ENCODE measurements at places on chromosomes 2 and 18.
A peak's percentile ranks its signal among the peaks of the same experiment; 100 is the strongest.

DNA sequence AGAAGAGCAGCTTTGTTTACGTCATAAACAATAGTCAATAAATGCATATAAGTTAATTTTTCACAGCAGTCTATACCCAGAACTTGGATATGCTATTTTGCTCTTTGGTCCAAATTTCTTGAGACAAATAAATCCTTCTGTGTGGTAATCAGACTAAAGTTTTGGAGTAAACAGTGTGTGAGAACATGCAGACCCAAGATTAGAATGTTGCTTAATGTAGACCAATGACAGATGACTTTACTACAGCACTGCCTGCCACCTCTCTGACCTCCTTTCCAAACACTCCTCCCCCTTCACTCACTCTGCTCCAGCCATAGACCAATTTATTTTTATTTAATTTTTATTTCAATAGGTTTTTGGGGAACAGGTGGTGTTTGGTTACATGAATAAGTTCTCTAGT, 115.3 kb upstream of the TANK start:
- DNase-seq = no peak

- DNase-seq = peak; percentile 85
These were observed 93.3 kb downstream of the RNF144A start for GRCh38 chr2:7010391-7011054.

GRCh38 chr2:240140920-240141319, 462 bp upstream of the OTOS start:
- no peak for DNase-seq

DNA sequence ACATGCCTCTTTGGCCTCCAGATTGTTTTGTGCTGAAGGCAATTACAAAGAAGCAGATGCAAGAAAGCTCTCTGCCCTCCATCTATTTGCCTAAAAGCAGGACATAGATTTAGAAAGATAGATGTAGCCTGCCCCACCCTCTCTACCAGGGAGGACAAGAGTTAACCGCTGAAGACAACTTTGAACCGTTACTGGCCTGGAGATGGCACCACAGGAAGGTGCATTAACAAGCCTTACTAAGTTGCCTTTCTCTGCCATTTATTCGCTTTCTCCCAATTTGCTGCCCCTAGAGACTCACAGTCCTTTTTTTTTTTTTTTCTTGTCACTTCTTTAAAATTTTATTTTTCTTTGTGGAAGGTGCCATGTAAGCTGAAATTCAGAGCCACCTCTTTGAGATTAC, 28.8 kb upstream of the RMDN2 start:
- DNase-seq = peak; percentile 23

GRCh38 chr18:27719680-27720079, 457.2 kb downstream of the CDH2 start:
- DNase-seq = no peak

DNA sequence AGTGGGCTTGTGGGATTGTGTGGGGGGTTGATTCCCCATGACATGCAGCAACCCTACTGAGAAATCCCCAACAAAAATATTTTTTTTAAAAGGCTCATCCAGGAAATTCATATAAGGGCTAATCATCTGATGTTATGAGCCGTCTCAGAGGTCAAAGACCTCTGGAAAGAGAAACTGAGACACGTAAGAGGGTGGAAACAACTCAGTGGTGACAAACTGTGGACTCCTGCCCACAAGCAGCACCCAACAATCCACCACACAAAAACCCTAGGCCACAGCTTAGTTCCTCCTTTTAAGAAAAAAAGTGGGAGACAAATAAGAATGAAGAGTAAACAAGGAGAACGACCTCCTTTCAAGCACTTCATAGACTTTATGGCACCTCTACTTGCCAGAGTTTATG, 1096.1 kb upstream of the NRXN1 start:
- no peak for DNase-seq

DNA sequence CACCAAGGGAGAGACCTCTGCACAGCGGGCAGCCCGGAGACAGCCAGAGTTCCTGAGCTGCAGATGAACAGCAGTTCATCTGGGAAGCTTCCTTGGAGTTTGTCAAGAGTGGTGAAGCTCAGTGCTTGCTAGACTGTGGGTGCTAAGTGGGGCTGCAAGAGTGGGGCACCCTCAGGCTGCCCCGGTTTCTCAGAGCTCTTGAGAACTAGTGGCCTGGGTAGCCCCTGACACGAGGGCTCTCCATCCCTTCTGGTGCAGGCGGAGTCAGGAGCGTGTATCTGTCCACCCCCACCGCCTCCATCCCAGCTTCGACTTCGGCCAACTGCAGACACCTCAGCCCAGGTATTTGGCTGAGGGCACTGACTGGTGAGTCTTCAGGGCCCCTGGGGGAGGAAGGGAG, 222.0 kb downstream of the LOXHD1 start:
- no peak for DNase-seq

- DNase-seq = no peak
These were observed 301.8 kb downstream of the EXOC6B start for GRCh38 chr2:72524071-72524470.

- peak; percentile 13 for DNase-seq
These were observed 105.4 kb upstream of the FAM117B start for GRCh38 chr2:202529389-202529788.

- DNase-seq = no peak
These were observed 136.8 kb upstream of the MAP3K20 start for GRCh38 chr2:172938713-172939375.

DNA sequence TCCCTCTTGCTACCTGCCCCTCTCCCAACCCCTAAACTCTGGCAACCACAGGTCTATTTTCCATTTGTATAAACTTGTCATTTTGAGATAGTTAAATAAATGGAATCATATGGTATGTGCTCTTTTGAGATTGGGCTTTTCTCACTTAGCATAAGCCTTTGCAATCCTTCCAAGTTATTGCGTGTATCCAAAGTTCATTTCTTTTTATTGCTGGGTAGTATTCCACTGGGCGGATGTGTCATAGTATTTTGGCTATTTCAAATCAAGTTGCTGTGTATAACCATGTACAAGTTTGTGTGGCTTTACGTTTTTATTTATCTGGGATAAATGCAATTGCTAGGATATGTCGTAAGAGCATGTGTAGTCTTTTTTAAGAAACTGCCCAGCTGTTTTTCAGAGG, 55.5 kb upstream of the CUL3 start:
- DNase-seq = no peak

DNA sequence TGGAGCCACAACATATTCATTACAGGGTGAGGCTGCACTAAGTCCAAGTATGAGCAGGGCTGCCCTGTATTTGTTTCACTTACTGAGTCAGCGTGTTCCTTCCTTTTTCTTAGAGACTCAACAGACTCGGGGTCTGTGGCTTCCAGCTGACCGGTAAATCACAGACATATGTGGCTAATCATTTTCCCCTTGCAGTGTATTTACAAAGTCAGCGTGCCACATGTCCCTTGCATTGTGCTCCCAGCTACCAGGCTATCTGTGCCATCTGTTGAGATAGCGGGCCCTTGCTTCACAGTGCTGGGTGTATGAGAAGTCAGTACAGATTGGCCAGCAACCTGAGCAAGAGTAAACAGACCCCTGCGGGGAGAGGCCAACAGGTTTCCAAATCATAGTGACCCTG, 254.3 kb downstream of the LRRTM1 start:
- DNase-seq = no peak

DNA sequence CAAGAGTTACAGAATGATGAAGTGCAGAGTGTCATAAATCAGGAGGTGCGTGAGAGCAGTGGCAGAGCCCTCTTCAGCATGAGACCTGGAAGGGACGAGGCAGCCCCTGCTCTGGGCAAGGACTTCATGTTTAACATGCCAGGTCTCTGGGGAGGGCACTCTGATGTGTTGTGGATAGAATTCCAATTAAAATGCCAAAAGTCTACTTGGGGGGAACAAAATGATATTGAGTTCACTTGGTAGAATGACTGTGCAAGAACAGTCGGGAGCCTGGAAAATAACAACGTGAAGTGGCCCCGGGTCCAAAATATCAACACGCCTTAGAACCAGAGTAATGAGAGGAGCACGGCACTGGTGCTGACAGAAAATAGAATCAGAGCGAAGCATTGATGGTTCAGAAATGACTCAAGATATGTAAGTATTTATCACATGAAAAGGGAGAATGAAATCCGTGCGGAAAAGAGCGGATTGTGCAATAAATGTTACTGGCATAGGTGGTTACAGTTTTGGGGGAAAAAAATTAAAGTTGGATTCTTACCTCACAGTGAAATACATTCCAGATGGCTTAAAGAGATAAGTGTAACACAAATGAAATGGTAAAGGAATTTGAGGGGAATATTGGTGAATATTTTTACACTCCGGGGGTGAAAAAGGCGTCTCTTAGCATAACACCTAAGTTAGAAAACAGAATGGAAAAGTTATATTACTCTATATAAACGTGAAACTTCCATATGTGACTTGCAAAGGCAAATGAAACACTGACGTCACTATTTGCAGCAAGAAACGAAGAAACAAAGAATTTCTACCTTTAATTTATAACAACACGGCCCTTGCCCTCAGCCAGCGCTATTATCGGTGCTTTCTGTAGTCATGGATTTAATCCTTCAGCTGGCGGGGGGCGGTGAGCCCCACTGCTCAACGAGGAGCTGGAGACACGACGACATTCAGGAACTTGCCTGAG, 159.4 kb upstream of the TWIST2 start:
- no peak for DNase-seq

DNA sequence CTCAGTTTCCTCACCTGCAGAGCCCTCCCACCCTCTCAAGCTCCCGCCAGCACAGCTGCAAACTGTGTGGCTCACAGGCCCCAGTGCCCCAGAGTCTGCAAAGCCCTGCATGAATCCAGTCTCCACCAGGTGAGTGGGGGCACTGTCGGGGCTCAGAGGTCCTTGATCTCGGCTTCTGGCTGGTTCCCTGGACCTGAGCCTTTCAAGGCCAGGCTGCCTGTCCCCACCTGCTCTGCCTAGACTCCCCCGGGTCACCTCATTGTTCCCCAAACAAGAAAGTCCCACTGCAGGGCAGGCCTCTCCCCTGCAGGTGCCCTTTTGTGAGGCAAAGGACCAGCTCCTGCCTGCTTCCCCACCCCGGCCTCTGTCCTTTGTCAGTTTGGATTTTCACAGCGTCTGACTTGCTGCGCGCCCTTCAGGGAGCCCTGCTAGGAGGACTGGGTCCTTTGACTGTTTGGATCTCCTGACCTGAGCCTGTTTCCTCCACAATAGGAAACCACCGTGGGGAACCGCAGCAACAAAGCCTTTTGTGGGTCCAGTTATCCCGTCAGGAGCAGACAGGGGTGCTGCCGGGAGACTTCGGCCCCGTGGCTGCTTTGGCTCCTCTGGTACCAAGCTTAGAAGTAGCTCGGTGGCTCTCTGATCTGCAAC, 200.5 kb upstream of the HDAC4 start:
- no peak for DNase-seq

DNA sequence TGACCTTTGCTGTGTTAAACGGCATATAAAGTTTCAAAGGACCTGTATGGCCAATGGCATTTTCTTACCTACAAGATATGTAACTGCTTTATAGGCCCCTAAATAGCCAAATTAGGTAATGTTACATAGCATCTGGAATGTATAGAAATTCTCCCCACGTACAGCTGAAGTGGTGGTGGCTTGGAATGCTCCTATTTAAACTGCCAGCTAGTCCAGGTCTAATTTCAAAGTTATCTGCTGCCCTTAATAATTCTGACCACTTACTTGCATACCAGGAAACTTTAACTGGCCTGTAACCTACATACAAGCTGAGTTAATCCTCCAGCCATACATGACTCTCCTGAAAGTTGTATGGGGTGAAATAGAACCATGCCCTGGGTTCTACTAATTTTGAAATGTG, 1.3 kb downstream of the KIAA2012 start:
- DNase-seq = no peak

DNA sequence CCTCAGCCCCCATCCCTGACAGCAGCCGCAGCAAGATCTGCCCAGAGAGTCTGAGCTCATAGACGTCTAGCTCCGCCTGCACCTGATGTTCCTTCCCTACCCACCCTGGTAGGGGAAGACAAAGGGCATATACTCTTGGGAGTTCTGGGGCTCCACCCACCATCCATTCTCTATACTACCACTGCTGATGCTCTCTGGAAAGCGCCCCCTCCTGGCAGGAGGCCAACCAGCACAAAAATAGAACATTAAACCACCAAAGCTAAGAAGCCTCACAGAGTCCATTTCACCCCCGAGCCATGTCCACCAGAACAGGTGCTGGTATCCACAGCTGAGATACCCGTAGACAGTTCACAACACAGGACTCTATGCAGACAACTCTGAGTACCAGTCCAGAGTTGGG, 662.6 kb upstream of the FAM98A start:
- DNase-seq = no peak

DNA sequence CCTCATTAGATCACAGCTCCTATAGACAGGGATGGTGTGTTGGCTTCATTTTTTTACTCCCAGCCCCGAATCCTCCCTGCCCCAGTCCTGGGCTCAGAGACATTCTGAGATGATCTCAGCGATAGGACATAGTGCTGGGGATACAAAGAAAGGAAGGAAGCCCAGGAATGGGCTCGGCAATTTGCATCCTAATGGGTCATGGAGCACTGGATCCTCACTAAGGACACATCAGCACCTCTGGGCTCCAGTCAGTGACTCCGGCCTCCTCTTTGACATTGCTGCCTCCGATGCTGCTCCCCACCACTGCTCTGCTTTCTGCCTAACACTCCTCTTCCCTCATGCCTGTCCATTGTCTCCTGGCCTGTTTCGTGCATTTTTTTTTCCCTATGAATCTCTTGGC, 489.1 kb downstream of the STK39 start:
- DNase-seq = no peak

DNA sequence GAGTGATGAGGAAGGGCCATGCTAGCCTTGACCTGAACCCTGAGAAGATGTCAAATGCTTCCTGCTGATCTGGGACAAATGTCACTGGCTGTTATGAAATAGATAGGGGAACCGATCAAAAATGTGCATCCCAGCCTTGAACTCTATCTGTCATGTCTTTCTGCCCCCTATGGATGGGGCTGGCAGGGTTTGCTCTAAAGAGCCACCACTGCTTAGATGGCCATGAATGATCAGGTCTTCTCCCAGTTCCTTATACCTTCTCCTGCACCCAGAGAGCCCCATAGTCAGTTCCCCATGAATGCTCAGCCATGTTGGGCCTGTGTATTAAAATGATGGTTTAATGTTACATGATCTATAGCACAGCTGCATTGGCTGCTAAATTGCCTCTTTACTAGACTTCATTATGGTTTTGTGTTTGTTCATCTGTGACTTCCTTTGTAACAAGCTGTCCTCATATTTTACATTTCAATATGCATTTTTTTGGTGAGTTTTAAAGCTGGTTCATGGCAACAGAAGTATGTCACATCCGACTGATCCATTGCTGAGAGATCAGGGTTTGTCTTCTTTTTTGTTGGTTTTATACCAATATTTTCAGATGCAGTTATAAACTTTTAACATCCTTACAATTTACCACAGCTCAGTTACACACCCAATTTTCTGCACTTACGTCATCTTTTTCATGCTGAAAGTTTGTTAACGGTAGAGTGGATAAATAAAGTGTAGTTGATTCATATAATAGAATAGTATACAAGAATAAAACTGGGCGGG, 56.3 kb upstream of the SMAD2 start:
- no peak for DNase-seq

GRCh38 chr2:57181315-57182038, 865.1 kb upstream of the VRK2 start:
- peak; percentile 1 for DNase-seq

DNA sequence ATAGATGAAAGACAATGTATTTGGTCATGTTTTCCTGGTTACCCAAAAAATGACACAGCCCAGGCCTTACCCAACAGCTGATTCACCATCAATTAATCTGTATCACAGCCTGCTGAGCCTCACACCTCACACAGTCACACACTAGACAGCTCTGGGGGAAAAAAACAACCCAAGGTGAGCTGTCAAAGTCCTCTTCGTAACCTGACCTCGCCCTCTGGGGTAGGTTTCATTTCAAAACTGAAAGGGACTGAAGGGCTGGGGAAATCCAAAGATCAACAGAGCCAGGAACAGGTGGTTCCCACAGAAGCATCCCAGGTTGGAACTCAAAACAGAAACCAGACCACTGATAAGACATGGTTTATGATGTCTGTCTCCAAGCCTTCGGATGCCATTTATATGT, 18.2 kb upstream of the PCBP1 start:
- peak; percentile 28 for DNase-seq
